ENCODE measurements at places on chromosomes 12 and 14.

DNA sequence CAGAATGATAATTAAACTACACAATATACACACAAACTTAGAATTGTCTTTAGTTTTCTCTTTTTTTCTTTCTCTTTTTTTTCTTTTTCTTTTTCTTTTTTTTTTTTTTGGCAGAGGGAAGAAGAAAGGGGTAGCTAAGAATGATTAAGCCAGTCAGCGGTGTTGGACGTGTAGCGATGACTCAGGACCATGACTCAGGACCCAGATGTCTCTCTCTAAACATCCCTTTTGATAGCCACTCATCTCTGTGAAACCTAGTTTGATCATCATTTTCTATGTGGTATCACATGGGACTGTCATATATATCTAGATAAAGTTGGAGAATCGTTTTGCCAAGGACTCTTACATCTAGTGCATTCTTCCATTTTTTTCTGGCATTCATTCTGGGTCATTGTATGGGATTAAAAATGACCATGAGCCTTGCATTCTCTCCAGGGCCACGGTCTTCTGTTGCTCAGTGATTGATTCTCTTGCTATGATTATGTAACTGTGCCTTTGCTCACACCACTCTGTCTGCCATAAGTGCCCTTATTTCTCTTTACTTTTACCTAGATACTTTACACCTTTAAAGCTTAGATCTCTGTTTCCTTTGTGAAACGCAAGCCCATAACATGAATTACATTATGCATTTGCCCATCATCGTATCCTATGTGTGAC, 26.6 kb upstream of the NRXN3 start:
- no peak for DNase-seq

DNA sequence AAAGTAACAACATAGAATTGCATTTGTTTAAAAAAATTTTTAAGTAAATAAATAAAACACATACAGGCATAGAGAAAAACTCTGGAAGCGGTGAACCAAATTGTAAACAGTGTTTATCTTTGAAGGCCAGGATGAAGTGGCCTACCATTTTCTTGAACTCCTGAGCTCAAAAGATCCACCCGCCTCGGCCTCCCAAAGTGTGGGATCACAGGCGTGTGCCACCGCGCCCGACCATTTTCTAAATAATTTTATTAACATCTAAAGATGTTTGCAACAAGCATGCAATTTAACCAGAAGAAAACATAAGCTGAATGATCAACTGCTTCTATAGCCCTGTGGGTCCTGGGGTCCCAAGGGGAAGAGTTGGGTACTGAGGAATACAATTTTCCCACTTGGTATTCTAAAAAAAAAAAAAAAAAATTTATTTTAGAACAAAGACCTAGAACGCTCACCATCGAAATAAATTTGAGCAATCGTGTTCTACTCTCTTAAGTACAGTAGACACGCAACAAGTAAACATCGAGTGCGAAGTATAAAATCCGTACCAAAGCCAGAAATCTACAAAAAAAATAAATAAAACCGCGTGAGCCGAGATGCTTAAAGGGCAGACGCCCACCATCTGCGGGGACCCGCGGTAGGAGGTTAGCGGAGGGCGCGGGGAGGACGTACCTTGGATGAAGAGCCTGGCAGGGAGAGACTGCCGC, 484 bp downstream of the MIS18BP1 start:
- no peak for DNase-seq

- DNase-seq = peak; percentile 68
Observed at GRCh38 chr14:73238424-73238852, 1.1 kb downstream of the PAPLN start.

DNA sequence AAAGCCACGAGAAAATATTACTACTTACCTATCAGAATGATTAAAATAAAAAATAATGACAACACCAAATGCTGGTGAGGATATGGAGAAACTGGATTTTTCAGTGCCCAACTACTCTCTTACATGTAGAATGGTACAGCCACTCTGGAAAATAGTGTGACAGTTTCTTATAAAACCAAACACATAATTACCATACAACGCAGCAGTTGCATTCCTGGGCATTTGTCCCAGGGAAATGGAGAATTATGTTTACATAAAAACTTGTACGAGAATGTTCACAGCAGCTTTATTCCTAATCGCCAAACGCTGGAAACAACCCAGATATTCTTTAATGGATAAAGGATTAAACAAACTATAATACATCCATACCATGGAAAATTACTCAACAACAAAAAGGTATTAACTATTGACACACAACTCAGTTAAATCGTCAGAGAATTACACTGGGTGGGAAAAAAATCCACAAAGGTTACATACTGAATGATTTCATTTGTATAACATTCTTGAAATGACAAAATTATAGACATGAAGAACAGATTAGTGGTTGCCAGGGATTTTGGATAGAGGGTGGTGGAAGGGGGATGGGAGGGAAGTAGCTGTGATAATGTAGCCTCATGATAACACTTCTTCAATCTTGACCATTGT, 35.4 kb downstream of the TAOK3 start:
- DNase-seq = no peak

DNA sequence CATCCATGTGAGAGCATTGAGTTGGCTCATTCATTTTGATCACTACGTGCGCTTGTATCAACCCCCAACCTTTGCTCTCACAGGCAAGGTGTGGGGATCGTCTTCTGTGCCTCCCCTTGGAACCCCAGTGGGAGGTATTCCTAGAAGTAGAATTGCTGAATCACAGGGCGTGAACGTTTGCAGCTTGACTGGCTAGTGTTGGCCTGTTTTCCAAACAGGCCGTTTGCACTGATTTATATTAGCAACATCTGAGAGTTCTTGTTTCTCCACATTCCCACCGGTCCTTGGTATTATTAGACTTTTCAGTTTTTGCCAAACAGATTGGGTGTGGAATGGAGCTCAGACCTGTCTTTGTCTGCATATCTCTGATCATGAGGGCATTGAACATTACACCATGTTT, 288.6 kb upstream of the PWP1 start:
- no peak for DNase-seq

GRCh38 chr14:64554556-64554955, 4.8 kb downstream of the PPP1R36 start:
- DNase-seq = no peak

DNA sequence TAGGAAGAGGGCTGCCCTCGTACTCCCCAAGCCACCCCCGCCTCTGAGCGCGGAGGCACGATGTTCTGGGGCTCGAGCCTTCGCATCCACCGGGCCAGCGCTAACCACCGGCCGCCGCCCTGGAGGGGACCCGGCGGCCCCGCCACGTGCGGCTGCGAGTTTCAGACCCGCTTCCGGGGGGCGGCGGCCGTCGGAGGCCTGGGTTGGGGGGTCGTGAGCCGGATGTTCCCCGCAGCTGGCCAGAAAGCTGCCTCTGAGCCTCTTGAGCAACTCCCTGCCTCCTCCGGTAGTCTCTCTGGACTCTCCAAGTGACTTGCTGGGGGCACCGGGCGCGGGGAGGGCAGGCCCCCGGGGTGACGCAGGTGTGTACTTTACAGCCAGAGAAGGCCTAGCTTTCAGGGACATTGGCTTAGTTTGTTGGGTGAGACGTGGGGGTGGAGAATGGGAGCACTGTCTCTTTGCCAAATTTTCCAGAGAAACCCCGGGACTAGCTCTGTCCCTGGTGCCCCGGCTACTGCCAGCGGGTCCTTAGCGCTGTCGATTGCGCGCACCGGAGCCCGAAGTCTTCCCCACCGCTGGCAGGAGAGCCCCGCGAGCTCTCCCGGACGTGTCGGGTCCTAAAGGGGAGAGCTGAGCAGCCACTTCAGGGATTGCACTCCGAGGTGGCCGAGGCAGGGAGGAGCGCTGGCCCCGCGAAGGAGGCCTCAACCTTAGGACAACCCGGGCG, 15.6 kb downstream of the OTX2 start:
- DNase-seq = no peak

- DNase-seq = no peak
Observed at GRCh38 chr14:91750634-91751198, 18.8 kb upstream of the CATSPERB start.

GRCh38 chr12:103558879-103559278, 28.2 kb upstream of the STAB2 start:
- no peak for DNase-seq

DNA sequence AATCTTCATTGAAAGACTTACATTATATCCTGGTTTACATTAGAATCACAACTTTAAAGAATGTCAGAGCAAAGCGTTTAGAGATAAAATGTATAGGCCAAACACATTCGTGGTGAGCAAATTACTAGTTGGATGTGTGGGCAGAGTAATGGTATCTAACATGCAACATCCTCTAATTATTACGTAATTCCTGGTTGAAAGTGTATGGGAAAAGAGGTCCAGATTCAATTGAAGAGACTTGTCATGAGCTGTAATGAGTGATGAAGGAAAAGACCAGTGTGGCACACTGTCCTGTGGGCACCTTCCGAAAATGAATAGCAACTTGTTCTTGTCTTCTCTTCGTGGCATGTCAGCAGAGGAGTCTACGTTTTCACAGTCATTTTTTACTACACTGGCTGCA, 192.8 kb downstream of the LRIG3 start:
- DNase-seq = no peak

DNA sequence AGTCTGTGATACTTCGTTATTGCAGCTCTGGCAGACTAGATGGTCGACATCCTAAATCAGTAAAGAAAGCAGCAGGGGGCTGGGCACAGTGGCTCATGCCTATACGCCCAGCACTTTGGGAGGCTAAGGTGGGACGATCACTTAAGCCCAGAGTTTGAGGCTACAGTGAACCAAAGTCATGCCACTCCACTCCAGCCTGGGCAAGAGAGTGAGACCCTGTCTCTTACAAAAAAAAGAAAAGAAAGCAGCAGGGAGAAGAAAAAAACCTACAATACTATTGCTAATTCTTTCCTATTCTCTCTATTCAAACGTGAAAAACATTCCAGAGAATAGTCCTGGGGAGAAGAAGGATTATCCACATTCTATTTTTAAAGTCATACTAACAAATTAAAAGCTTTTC, 79.5 kb downstream of the DCAF5 start:
- no peak for DNase-seq

DNA sequence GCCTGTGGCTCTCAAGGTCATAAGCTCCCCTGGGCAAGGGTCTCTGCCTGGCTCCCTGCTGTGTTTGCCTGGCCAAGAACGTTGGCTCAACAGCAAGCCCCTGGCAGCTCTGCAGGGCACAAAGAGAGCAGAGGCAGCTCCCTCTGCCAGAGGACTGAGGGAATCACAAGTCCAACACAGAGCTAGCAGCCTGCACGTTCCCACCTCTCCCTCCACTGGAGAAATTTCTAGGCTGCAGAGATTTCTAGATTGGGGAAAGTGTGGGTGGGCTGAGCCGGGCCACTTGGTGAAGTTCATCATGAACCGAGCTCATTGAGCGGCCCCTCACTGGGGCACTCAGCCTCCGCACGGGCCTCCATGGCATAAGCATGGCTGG, 19.8 kb downstream of the ZFYVE21 start:
- DNase-seq = peak; percentile 73

- DNase-seq = no peak
Observed at GRCh38 chr12:51893786-51894185, 5.9 kb downstream of the ANKRD33 start.

- no peak for DNase-seq
Observed at GRCh38 chr12:64147011-64147631, 75.0 kb downstream of the KICS2 start.

DNA sequence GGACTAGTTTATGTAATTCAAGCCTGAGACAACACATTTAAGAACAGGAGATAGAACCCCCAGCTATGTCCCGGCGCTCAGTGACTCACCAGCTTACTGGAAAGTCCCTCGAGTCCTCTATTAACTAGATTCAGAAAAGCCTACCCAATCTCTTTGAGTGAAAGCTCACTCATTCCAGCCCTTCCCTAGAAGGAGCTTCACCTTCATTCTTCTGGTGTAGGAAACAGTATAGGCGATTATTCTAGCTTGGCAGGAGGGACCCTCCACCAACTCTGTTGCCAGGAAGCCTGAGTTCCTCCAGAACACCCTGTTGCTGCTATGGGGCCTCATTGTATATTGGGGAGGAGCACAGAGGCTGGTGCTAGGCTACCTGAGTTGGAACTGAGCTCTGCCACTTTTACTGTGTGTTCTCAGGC, 57.2 kb upstream of the AEBP2 start:
- no peak for DNase-seq

DNA sequence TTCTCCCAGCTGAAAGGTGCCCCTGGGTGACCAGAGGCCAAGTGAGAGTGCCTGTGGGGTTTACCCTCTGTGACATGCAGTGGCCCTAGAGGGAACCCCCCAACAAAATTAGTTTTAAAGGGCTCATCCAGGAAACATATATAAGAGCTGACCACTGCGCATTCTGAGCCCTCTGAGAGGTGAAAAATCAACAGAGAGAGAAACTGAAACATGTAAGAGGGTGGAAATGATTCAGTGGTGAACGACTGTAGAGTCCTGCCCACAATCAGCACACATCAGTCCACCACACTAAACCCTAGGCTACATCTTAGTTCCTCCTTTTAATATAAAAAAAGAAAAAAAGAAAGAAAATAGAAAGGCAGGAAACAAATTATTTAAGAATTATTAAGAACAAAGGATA, 21.0 kb upstream of the ACSM4 start:
- no peak for DNase-seq

- no peak for DNase-seq
Observed at GRCh38 chr12:108129017-108129812, at the start of gene WSCD2. Gene WSCD2, plus strand, starts transcription at chr12:108129288. Its CDS starts 66,545 bp downstream, at chr12:108195833.

DNA sequence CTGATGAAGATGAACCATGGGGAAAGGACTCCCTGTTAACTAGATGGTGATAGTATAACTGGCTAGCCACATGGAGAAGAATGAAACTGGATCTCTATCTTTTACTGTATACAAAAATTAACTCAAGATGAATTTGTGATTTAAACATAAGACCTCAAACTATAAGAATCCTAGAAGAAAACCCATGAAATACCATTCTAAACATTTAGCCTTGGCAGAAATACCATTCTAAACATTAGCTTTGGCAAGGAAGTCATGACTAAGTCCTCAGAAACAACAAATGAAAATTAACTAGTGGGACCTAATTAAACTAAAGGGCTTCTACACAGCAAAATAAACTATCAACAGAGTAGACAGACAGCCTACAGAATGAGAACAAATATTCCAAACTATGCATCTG, 28.4 kb upstream of the NOVA1 start:
- DNase-seq = no peak

GRCh38 chr12:96007729-96008128, 11.6 kb upstream of the HAL start:
- no peak for DNase-seq

GRCh38 chr12:39393179-39393578, 49.7 kb downstream of the KIF21A start:
- no peak for DNase-seq

Measured in posterior vena cava (tissue), 2 donors.